ENCODE measurements at places on chromosomes 3 and 15. TPM values are rescaled to one million over a fixed set of nuclear protein-coding genes. Genes with fewer than 3 reads are reported as not detected.

DNA sequence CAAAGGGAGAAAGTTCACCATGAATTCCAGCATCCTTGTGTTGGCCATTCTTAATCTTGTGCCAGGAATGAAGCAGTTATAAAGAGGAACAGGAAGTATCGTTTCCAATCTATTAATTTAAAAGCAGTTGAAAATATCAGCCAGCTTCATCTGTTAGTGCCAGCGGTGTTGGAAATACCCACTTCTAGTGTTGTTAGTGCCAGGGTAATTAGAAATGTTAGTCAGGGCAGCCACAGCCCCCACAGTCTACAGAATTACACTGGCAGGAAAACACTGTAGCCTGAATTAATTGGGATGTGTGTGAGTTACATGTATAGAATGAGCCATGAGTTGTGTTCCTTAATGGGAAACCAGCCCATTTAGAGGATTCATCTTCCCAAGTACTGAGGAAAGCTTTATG, 127.8 kb downstream of the GHSR start:
- H3K4me3 ChIP-seq: no peak overlapping the region
- H3K4me1 ChIP-seq: peaks cover 27% of the 10 kb centered on the region
- no peak for DNase-seq
- no peak overlapping the region for H3K27ac ChIP-seq
- H3K36me3 ChIP-seq: peaks cover 22% of the 10 kb centered on the region
- H3K27me3 ChIP-seq: no peaks in the 10 kb centered on the region

GRCh38 chr15:94286583-94286982, 55.2 kb downstream of the MCTP2 start:
- H3K36me3 ChIP-seq: no peaks in the 10 kb centered on the region
- no peak overlapping the region for H3K27ac ChIP-seq
- DNase-seq: no peak
- no peak overlapping the region for H3K4me3 ChIP-seq
- no peaks in the 10 kb centered on the region for H3K4me1 ChIP-seq

DNA sequence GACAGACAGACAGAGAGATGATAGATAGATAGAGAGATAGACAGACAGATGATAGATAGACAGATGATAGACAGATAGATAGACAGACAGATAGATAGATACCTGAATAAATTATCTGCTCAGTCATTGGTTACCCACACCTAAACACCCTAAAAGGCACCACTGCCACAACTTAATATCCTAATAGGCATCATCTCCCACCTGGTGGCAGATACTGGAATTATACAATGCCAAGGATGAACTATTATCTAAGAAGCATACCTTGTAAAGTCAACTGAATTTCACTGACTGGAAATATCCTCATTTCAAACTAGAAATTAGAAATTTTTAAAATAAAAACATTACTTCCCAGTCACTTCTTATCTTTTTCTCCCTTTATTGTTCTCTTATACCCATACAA, 19.4 kb upstream of the ATP8B4 start:
- peak; percentile 38 for DNase-seq
- no peak overlapping the region for H3K4me3 ChIP-seq
- peaks cover 31% of the 10 kb centered on the region for H3K4me1 ChIP-seq
- H3K27ac ChIP-seq: peak overlapping the region; percentile 91

GRCh38 chr3:5122741-5123706, 932 bp downstream of the ARL8B start:
- H3K27ac ChIP-seq: peak overlapping the region; percentile 78
- DNase-seq: peak; percentile 91
- H3K4me3 ChIP-seq: peak overlapping the region; percentile 93
- H3K36me3 ChIP-seq: 0 out of 2 replicates have a peak, but pooled peaks cover 4% of the 10 kb centered on the region
- H3K27me3 ChIP-seq: no peaks in the 10 kb centered on the region
- peaks cover 31% of the 10 kb centered on the region for H3K4me1 ChIP-seq

- no peaks in the 10 kb centered on the region for H3K4me1 ChIP-seq
- no peak overlapping the region for H3K27ac ChIP-seq
- no peak for DNase-seq
- no peak overlapping the region for H3K4me3 ChIP-seq
- no peaks in the 10 kb centered on the region for H3K36me3 ChIP-seq
- H3K27me3 ChIP-seq: no peaks in the 10 kb centered on the region
Observed at GRCh38 chr3:128933922-128934253, 54.5 kb downstream of the ACAD9 start.

The SEMA7A gene
- total RNA-seq: 74.9 TPM

DNA sequence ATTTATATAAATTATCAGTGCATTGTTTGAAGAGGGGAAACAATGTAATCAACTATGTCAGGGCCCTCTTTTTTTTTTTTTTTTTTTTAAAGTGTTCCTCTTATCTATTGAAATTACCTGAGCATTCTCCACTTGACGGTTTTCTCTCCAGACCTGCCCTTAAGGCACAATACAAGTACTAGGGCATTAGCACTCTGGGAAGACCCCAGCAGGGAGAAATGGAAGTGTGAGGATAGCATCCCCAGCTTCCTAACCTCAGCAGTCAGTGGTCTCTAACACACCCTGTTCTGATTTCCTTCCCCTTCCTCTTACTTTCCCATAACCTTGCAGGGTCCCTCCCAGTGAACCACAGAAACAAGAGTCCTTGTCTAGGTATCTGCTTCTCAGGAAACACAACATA, 458.3 kb upstream of the ARL6 start:
- no peak overlapping the region for H3K27ac ChIP-seq
- no peak for DNase-seq
- H3K27me3 ChIP-seq: no peaks in the 10 kb centered on the region
- H3K36me3 ChIP-seq: no peaks in the 10 kb centered on the region
- H3K4me1 ChIP-seq: no peaks in the 10 kb centered on the region
- no peak overlapping the region for H3K4me3 ChIP-seq

The SLC41A3 gene
- 29.8 TPM for total RNA-seq

- no peak overlapping the region for H3K27ac ChIP-seq
- H3K4me3 ChIP-seq: no peak overlapping the region
- DNase-seq: no peak
- H3K36me3 ChIP-seq: no peaks in the 10 kb centered on the region
- no peaks in the 10 kb centered on the region for H3K27me3 ChIP-seq
- H3K4me1 ChIP-seq: no peaks in the 10 kb centered on the region
Observed at GRCh38 chr3:49657208-49657915, 16.8 kb upstream of the APEH start.

DNA sequence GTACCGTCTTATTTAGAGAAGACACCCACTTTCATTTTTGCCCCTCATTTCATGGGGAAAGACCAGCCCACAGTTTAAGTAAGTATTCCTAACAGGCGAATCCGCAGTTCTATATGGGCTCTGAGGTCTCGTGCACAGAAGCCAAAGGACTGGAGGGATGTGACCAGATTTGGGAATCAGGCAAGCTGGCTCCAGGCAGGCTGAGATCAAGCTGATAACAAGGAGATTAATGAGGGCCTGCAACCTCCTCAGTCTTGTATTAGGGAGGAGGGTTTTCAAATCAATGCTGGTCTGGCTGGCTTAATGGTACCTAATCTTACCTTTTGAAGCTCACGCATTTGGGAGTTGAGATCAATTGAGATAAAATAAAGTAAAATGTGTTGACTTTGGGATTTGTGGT, 15.3 kb downstream of the ST8SIA2 start:
- H3K4me3 ChIP-seq: no peak overlapping the region
- no peaks in the 10 kb centered on the region for H3K36me3 ChIP-seq
- H3K4me1 ChIP-seq: no peaks in the 10 kb centered on the region
- no peak for DNase-seq

GRCh38 chr3:127764841-127765362, 57.4 kb downstream of the MGLL start:
- H3K36me3 ChIP-seq: no peaks in the 10 kb centered on the region
- no peak overlapping the region for H3K27ac ChIP-seq
- no peak for DNase-seq
- no peak overlapping the region for H3K4me3 ChIP-seq
- no peaks in the 10 kb centered on the region for H3K27me3 ChIP-seq
- H3K4me1 ChIP-seq: peaks cover 25% of the 10 kb centered on the region

DNA sequence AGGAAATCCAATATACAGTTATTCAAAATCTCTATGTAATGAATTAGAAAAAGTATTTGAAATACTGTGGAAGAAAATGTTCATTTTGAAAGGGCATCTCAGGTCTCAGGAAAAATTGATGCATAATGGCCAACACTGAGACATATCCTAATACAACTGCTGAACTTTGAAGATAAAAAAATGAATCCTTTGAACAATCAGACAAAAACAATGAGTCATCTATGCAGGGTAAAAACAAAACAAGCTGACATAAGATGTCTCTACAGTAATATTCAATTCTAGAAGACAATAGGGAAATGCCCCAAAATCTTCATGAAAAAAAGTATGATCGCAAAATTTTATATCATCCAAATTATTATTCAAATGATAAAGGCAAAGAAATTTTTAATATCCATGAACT, 34.0 kb upstream of the ZNF280D start:
- H3K27me3 ChIP-seq: no peaks in the 10 kb centered on the region
- no peak overlapping the region for H3K27ac ChIP-seq
- no peaks in the 10 kb centered on the region for H3K36me3 ChIP-seq
- no peak overlapping the region for H3K4me3 ChIP-seq
- peaks cover 9% of the 10 kb centered on the region for H3K4me1 ChIP-seq

DNA sequence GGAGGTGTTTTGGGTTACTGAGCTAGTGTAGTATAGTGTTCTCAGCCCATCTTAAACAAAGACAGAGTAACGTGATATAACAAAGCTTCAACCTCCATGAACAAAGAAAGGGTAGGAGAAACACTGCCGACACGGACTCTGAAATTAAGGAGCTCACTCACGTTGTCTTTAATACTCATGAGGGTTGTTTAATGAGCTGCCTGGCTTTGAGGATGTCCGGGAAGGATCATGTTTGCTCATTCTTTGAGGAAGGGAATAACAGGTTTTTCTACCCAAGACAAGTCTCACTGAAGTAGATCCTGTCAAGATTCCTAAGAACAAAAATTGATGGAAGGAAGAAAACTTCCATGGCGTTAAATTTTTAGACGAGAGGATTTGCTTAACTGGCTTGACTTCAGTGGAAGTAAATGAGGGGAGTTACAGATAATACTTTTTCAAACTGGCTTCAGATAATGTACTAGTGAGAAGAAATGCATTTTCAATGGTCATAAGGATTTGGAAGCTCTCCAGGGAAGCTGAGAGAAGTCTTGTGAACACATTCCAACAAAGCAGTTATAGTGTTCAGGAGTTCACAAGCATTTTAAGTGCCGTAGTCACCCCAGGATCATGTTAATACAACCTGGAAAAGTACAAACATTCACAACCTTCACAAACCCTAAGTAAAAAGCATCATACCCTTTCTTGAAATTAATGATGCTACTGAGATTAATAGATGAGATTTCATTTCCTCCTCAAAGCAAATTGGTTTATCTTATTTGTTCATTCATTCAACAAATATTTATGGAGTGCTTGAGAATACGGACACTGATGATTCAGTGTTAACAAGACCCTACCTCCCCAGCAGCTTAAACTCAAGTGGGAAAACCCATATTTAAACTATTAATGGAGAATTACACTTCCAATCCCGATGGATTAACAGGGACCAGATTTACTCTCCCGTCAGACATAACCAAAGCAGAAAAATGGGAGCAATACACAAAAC, 101.5 kb downstream of the SHQ1 start:
- no peaks in the 10 kb centered on the region for H3K27me3 ChIP-seq
- DNase-seq: peak; percentile 79

- H3K4me1 ChIP-seq: no peaks in the 10 kb centered on the region
- peaks cover 52% of the 10 kb centered on the region for H3K27me3 ChIP-seq
- no peak overlapping the region for H3K4me3 ChIP-seq
- no peaks in the 10 kb centered on the region for H3K36me3 ChIP-seq
- no peak for DNase-seq
- no peak overlapping the region for H3K27ac ChIP-seq
Observed at GRCh38 chr3:108897883-108898282, 55.8 kb downstream of the GUCA1C start.

- no peaks in the 10 kb centered on the region for H3K27me3 ChIP-seq
- DNase-seq: no peak
- H3K36me3 ChIP-seq: peaks cover 10% of the 10 kb centered on the region
Observed at GRCh38 chr3:11464356-11464755, 179.4 kb downstream of the VGLL4 start.

- H3K4me3 ChIP-seq: no peak overlapping the region
- H3K27me3 ChIP-seq: no peaks in the 10 kb centered on the region
- H3K4me1 ChIP-seq: no peaks in the 10 kb centered on the region
- H3K27ac ChIP-seq: no peak overlapping the region
Observed at GRCh38 chr3:156586905-156587759, 32.2 kb upstream of the SSR3 start.

DNA sequence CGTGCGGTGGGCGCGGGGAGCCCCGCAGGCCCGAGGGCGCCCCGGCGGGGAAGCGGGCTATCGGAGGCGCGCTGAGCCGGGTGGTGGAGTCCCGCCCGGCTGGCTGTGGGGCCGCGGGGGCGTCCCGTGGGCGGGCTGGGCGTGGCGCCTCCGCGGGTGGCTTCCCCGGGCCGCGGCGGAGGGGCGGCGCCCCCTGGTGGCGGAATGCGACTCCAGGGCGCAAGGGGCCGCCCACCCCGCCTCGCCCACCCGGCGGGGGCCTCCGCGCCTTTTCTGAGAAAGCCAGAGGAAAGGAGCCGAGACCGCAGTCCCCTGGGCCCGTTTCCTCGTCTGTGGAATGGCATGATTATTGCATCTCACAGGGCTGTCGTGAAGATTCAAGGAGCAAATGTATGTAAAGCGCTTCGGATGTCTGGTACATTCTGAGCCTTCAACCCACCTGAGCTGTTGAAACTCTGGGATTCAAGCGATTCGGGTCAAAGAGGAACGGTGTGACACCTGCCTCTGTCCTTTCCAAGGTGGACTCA, 31.9 kb upstream of the RAB6B start:
- H3K36me3 ChIP-seq: no peaks in the 10 kb centered on the region
- no peaks in the 10 kb centered on the region for H3K4me1 ChIP-seq
- no peaks in the 10 kb centered on the region for H3K27me3 ChIP-seq
- H3K27ac ChIP-seq: no peak overlapping the region
- DNase-seq: peak; percentile 19

The PLA2G4B gene
- 12.2 TPM for total RNA-seq

GRCh38 chr15:71677766-71678165, 132.6 kb upstream of the NR2E3 start:
- no peaks in the 10 kb centered on the region for H3K27me3 ChIP-seq
- no peak for DNase-seq
- H3K4me1 ChIP-seq: peaks cover 52% of the 10 kb centered on the region
- peak overlapping the region; percentile 77 for H3K27ac ChIP-seq

- no peaks in the 10 kb centered on the region for H3K36me3 ChIP-seq
- H3K27ac ChIP-seq: no peak overlapping the region
- H3K27me3 ChIP-seq: peaks cover 91% of the 10 kb centered on the region
- H3K4me1 ChIP-seq: no peaks in the 10 kb centered on the region
- DNase-seq: no peak
- no peak overlapping the region for H3K4me3 ChIP-seq
Observed at GRCh38 chr3:181753391-181753790, 41.7 kb downstream of the SOX2 start.

Measured in PC-3 (cell line).